ENCODE measurements at places on chromosomes 11 and 22.

DNA sequence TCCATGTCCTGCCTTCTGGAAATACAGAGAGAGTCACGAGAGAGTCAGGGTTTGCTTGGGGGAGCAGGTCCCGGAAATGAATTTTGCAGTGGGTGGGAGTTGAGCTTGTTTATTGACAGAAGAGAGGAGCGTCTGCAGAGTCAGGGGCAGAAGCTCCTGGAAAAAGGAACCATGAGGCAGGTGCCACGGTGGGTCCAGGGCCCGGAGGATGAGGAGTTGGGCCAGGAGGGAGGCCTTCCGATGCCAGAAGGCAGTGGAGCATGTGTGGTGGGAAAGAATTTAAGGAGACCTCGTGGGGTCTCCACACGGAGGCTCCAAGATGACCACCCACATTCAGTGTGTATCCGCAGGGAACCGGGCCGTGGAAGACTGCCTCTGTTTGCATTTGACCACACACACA is 461.2 kb downstream of the BRD1 start:
- DNase-seq, result no peak

- DNase-seq, result no peak
These were observed 18.8 kb upstream of the INCENP start for GRCh38 chr11:62104816-62105653.

GRCh38 chr11:113188371-113188834 is 126.0 kb upstream of the TTC12 start:
- no peak for DNase-seq

DNA sequence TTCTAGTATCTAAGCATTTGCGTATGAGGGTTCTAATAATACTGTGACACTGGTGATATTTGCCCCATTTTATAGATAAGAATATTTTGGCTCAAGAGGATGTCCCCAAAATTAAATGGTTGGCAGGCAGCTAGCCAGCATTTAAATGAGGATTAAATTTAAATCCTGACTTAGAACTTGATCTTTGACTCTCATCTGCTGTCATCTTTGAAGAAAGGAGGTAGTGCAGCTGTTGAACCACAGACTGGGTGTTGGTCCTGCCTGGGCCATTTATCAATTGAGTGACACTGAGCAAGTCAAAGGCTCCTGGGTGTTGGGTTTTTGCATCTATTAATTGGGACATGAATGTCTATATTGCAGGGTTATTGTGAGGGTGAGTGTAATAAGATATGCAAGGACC is 112.3 kb downstream of the INSC start:
- DNase-seq, result no peak

DNA sequence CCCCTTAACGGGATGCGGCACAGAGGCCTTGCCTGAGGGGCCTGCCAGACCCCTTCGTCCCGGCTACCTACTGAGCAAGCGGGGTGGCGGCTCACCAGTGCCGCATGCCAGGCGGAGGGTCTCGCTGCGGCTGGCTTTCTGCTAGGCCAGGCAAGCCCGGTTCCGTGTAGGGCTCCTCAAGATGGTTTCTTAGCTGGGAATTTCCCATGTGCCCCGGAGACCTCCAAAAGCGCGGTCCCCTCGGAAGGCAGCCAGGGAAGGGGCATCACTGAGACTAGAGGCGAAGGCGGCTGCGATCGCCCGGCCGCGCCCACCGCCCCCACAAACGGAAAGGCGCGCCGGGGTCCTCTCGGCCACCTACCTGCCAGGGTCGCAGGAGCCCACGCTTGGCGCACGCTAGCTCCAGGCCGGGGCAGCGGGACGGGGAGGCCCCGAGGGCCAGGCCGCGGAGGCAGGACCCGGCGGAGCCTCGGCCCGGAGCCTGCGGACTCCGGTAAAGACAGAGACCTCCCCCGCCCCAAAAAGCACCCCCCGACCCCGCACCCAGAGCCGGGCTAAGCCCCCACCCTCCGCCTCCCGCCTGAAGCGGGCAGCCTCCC is 23.8 kb downstream of the MICAL3 start:
- no peak for DNase-seq

- no peak for DNase-seq
These were observed 68.7 kb upstream of the AMPD3 start for GRCh38 chr11:10386361-10386760.

GRCh38 chr11:36870361-36870760 is 272.3 kb upstream of the RAG2 start:
- DNase-seq, result no peak

DNA sequence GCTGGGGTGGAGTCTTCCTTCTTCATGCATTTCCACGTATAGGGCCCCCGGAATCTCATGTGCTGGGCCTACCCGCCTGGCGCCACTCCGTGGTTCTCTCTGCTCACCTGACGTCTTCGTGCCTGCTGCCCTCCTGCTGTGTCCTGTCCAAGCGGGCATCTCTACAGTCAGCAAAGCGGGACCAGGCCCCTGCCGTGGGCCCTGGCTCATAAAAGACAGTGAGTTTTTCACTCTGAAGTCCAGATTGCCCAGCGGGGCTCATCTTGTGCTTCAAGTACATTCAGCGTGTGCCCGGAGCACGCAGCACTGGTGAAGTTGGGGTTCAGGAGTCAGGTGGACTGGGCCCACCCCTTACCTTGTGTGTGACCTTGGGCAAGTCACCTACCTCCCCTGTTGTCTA is 17.4 kb downstream of the C11orf24 start:
- DNase-seq, result no peak

DNA sequence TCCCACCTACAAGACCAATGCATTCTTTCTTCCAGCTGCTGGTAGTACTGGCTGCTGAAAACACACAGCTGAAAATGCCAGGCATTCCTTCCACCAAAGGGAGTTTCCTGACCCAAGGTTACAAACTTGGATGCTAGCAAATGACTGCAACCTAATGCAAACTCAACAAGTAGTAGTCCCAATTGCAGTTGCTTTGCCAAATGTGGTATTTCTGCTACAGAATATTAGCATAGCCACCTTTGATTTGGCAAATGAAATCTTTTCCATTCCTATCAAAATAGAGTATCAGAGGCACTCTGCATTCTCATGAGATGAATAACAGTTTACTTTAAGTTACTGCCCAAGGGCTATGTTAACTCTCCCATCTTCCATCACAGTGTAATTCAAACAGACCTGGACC is 172.0 kb upstream of the ARHGAP42 start:
- no peak for DNase-seq
